ENCODE measurements at places on chromosomes 6 and 20.

- no peak for DNase-seq
These were observed 11.2 kb downstream of the GNAS-AS1 start for GRCh38 chr20:58839474-58839874.

DNA sequence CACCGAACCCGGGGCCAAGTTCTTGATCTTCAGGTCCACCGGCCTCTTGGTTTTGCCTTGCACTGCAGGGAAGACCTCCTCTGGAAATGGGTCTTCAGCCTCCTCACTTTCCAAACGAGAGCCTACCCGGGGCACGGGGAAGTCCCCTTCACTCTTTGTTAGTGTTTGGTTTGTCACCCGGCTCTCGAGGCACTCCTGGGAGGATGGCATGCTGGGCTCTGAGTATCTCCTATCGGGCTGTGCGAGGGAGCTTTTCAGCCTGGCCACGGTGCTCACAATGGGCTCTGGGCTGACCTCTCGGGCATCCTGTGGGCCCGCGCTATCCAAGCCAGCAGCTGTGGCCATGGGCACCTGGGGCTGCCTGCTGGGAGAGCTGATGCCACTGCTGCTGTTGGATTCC lies 8.1 kb downstream of the TAGAP start:
- no peak for DNase-seq

GRCh38 chr6:119022796-119023195 lies 55.7 kb downstream of the FAM184A start:
- no peak for DNase-seq

GRCh38 chr20:53708129-53708968 lies 114.7 kb upstream of the ZNF217 start:
- no peak for DNase-seq

GRCh38 chr6:104771258-104771832 lies 88.4 kb downstream of the HACE1 start:
- DNase-seq = no peak

- DNase-seq = no peak
These were observed 60.8 kb downstream of the ECT2L start for GRCh38 chr6:138856654-138857053.

DNA sequence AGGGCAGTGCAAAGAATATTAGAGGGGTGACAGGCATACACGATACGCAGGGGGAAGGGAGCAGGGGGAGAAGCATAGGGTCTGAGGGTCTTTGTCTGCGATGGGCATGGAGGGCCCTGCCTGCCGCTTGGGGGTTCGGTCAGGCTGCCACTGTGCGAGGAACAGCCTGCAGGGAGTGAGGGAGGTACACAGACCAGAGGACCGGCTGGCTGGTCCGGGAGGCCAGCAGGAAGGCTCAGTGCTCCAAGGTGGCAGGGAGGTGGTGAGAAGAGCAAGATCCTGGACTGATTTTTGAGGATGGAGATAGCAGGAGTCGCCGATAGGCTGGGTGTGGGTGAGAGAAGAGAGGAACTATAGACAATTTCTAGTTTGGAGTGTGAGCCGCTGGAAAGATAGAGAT lies 338.4 kb downstream of the ZFAND3 start:
- DNase-seq = no peak

GRCh38 chr6:64732888-64733287 lies 974.1 kb downstream of the EYS start:
- no peak for DNase-seq

GRCh38 chr6:50098641-50098993 lies 48.9 kb upstream of the DEFB112 start:
- DNase-seq = no peak

GRCh38 chr6:45655745-45656476 lies 278.2 kb upstream of the SUPT3H start:
- DNase-seq = no peak

- DNase-seq = no peak
These were observed 79.2 kb upstream of the RIPOR2 start for GRCh38 chr6:25014791-25015560.

- DNase-seq = no peak
These were observed 38.8 kb downstream of the SNX3 start for GRCh38 chr6:108222064-108222463.

GRCh38 chr20:54199721-54200176 lies 8.1 kb upstream of the PFDN4 start:
- DNase-seq = peak; percentile 37

GRCh38 chr6:52074716-52075115 lies 12.7 kb downstream of the PKHD1 start:
- DNase-seq = no peak

DNA sequence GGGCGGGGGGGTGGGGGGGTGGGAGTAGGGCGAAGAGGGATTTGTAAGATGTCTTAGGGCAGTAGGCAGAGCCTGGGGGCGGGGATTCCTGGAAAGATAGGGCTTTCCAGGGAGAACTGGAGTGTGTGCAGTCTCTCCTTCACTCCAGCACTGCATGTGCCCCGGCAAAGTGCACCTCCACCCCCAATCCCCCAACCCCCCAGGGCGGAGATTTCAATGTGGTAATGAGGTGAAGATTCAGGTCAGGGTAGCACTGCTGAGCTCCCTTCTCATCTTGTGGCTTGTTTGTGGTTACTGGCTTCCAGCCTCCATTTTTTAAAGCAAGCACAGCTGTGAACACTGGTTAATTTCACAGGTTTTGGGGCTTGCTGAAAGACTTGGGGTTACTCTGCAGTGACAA lies 5.9 kb downstream of the TMEM239 start:
- no peak for DNase-seq

DNA sequence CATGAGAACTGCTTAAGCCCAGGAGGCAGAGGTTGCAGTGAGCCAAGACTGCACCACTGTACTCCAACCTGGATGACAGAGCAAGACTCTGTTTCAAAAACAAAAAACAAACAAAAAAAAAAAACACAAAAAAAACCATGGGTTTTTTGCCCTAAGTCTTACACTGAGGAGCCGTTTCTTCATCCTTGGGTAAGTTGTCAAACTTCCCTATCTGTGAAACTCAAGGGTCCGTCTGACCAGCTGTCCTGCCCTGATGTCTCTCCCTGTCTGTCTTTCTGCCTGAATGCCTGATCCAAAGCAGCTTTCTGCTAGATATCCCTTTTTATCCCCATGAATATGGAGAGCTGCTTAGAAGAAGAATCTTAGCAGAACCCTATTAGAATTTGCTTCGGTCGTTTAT lies 41.3 kb upstream of the CLDN20 start:
- no peak for DNase-seq

DNA sequence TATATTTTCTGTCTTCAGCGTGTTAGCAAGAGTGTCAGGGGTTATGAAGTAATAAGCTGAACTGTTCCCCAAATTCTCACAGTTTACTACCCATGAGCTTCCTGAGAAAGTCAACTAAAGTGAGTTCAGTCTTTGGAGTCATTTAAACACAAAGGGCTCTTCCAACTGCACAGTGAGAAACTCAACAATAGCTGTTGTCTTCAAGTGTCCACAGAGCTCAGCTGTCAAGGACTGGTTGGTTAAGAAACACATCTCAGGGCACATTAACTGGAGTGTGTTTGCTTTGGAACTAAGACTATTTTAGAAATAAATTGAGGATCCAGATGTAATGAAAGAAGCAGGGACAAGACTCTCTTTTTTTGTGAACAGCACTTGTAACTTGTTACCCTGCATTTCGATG lies 241.4 kb upstream of the SOX4 start:
- no peak for DNase-seq

GRCh38 chr6:166738386-166739116 lies 111.5 kb upstream of the RPS6KA2 start:
- DNase-seq = no peak

GRCh38 chr6:119459207-119459974 lies 109.8 kb upstream of the MAN1A1 start:
- no peak for DNase-seq

DNA sequence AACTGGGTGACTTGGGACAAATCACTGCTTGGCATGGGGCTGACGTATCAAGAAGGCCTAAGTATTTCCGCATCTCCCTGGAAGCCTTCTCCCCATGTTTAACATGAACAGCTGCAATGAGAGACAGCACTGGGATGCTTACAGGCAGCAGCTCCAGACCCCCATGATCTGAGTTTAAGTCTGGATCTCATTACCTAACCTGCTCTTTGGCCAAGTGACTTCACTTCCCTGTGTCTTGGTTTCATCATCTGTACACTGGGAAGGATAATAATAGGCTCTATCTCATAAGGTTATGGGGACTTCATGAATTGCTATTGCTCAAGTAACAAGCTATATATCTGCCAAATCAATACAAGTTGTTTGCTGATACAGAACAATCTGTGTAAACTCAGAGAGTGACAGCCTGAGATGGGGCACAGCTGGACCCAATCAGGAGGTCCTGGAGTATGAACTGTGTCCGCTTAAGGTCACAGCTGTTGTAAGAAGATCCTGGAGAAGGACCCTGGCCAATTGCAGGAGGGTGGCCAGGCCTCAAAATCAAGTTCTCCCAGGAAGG lies 56.0 kb downstream of the TGM2 start:
- DNase-seq = no peak

- DNase-seq = no peak
These were observed 12.4 kb upstream of the LRFN2 start for GRCh38 chr6:40599555-40599954.

DNA sequence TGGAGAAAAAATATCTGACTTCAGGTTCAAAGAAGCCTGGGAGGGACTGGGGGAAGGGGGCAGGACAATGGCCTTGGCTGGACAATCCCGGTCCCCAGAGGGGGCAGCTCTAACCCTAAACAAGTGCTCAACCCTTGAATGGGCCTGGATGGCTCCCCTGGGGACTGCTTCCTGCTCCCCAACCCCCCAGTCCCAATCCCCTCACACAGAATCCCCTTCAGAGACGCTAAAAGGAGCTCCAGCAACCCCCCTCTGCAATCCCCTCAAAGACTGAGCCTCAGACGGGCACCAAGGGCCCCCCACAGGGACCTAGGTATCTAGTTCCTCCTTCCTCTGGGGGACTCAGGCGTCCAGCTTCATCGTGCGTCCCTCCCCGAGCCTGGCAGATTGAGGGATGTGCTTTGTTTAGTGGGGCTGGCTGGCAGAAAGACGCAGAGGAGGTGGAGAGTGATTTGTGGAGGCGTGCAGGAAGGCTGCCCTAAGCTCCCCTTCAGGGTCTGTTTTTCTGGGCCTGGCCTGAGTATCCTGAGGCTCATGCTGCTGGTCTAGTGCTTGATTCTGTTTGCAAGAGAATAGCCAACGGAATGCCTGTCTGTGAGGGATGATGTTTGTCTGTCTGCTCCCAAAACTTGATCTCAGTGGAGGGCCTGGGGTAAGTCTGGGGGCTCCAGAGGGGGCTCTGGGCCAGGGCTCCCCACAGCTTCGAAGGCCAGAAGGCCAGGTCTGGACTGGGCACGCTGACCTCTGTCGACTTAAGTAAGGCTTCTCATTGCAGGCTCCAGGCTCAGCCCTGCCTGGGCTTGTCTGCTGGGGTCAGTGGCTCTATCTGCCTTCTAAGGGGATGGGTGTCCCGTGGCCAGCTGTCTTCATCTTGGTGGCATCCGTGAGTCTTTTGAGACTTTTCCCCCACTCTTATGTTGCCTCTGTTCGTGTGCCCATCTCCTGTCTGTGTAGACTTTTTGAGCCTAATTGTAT lies 1.7 kb upstream of the POU5F1 start:
- DNase-seq = no peak

DNA sequence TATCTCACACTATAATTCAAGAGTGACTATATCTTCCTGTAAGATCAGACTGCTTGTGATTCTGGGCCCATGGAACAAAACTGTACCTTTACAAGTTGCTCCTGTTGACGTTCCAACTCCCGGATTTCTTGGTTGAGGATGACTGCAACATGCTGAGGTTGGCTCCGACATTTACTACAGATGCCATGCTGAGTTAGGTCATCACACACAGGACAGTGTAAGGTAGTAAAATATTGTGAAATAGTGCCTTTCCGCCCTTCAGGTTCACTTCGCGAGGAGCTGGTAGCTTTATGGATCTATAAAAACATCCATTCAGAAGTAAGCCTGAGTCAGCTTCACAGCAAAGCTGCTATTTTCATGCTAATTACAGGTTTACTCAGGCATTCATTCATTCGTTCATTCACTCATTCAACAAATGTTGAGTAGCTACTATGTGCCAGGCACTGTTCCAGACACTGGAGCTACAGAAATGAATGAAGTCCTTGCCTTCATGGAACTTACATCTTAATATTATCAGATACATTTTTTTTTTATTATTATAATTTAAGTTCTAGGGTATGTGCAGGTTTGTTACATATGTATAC lies 175.7 kb downstream of the REV3L start:
- DNase-seq = no peak

- DNase-seq = peak; percentile 10
These were observed 134.2 kb downstream of the GMDS start for GRCh38 chr6:2111162-2111677.

GRCh38 chr6:52013035-52013434 lies 74.4 kb downstream of the PKHD1 start:
- no peak for DNase-seq

DNA sequence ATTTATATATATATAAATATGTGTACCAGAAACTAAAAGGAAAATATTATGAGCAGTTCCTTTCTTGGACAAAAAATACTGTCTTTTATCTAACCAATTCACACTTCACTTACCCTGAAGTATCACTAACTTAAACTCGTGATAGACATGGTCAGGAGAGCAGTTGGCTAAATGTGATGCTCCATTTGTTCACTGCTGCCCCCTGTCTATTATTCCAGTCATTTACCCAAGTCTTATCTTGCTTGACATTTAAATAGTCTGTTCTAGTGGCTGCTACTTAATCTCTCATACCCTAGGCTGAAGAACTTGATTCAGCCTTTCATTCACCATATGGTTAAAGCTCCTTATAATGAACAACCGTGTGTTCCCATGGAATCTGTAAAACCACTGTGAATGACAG lies 789.6 kb upstream of the EYS start:
- no peak for DNase-seq

DNA sequence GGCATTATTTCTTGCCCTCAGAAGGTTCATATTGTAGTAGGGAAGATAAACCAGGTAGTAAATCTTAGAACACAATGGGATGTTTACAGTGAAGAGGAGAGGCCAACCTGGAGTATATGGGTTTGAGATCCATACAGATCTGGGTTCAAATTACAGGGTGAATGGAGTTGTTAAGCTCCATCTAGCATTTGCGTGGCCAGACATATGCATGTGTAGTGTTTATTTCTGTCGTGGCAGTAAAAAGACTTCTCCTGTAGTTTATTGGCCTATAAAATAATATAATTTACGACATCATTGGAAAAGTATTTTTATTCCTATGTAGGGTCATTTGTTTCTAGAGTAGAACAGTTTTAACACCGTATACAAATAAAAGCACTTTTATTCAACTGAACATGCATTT lies 25.2 kb upstream of the TULP4 start:
- DNase-seq = no peak

DNA sequence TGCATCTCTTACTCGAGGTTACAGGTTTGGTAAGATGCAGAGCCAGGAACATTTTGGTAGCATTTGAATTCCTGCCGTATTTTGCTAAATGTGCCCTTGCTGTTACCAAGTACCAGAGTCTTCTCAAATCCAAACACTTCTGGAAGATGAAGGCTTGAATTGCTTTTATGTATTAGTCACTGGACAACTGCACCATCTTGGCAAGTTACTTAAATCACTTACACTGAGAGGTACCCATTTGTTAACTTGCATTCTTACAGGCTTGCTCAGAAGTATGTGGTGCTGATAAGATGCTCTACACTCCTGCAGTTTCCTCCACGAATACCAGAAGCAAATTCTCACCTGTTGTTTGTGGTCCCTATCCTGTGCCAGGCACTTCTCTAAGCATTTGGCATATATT lies 12.7 kb downstream of the IL22RA2 start:
- no peak for DNase-seq
